ENCODE measurements at places on chromosomes 4 and X.

GRCh38 chr4:126604268-126604867 lies 1028.4 kb upstream of the INTU start:
- DNase-seq = no peak

GRCh38 chrX:113274791-113275190 lies 434.2 kb upstream of the AMOT start:
- no peak for DNase-seq

DNA sequence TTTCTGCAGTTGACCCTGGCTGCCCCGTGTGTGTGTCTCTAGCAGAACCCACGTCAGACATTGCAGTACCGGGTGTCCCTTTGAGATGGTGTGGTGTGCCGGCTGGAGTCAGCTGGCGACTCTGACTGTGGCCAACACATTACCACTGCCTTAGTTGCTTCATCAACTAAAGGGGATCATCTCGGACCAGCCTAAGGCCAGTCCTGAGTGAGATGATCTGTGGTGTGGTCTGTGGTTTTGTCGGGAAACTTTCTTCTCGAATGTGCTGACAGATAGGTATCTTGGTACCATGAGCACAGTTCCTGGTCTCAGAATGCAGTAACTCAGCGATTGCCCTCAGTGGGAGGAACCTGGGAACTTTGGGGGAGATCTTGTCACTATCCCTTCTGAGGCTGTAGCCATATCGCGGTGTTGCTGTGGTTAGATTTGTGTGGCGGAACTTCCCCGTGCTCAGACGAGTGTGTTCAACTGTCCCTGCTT lies 15.8 kb downstream of the TBC1D14 start:
- DNase-seq = no peak

DNA sequence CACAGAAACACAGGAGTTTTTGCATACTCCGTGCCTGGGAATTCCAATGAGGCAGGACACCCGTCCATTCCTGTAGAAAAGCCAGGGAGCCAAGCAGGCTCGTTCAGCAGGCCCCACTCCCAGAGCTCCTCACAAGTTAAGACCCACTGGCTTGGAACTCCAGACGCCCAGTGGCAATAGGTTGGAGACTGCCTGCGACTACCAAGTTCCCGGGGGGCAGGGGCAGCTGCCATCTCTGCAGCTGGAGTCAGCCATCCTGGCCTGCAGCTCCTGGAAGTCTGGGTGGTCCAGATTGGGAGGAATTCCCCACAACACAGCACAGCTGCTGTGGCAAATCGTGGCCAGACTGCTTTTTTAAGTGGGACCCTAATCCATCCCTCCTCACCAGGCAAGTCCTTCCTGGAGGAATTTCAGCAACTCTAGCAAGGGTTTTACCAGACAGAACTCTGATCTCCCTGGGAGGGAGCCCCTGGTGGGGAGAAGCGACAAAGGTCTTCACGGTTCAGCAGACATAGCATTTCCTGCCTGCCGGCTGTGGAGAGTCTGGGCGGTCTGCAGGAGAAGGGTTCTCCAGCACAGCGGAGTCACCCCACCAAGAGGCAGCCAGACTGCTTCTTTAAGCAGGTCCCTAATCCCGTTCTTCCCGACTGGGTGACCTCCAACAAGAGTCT lies 231.9 kb downstream of the STPG2 start:
- no peak for DNase-seq

GRCh38 chrX:964831-965416 lies 247.5 kb downstream of the CRLF2 start:
- no peak for DNase-seq

All from NCI-H774 (cell line).